Endothelial cell (in vitro differentiated cells): ENCODE measurements at places on chromosomes 3 and 15. TPM values are rescaled to one million over a fixed set of nuclear protein-coding genes. Genes with fewer than 3 reads are reported as not detected.

- no peak overlapping the region for H3K4me3 ChIP-seq
- H3K27me3 ChIP-seq, result peaks cover 6% of the 10 kb centered on the region
- no peak overlapping the region for H3K27ac ChIP-seq
- DNase-seq, result no peak
- peaks cover 6% of the 10 kb centered on the region for H3K4me1 ChIP-seq
- H3K36me3 ChIP-seq, result no peaks in the 10 kb centered on the region
These were observed 11.0 kb upstream of the RAB7A start for GRCh38 chr3:128714887-128715491.

LAMB2 gene
- 259 TPM for total RNA-seq

GASK1A gene
- 0.72 TPM for total RNA-seq

TERC gene
- 3.2 TPM for total RNA-seq
